ENCODE measurements at places on chromosomes 6 and 20.

- no peak for DNase-seq
Observed at GRCh38 chr6:81734081-81734480, 18.4 kb downstream of the TENT5A start.

- no peak for DNase-seq
Observed at GRCh38 chr20:30484749-30485070, 772.8 kb upstream of the DEFB115 start.

DNA sequence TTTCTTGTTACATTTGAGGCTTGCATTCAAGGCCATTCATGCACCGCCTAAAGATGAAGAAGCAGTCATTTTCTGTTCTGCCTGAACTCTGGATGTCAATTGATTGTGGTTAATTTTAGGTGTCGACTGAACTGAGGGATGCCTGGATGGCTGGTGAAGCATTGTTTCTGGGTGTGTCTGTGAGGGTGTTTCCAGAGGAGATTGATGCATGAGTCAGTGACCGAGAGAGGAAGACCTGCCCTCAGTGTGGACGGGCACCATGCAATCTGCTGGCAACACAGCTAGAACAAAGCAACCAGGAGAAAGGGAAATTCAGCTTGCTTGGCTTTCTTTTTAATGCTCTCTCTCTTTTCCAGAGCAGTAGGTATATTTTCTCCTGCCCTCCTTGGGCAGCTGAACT, 164.1 kb upstream of the ECI2 start:
- peak; percentile 54 for DNase-seq

- DNase-seq, result no peak
Observed at GRCh38 chr6:143136647-143137046, 76.0 kb downstream of the AIG1 start.

- DNase-seq, result peak; percentile 93
Observed at GRCh38 chr6:2245877-2246863, 765 bp upstream of the GMDS start.

Data from LoVo (cell line).